Muscle of leg (tissue), 16 donors: ENCODE measurements at places on chromosomes 2 and 18.

DNA sequence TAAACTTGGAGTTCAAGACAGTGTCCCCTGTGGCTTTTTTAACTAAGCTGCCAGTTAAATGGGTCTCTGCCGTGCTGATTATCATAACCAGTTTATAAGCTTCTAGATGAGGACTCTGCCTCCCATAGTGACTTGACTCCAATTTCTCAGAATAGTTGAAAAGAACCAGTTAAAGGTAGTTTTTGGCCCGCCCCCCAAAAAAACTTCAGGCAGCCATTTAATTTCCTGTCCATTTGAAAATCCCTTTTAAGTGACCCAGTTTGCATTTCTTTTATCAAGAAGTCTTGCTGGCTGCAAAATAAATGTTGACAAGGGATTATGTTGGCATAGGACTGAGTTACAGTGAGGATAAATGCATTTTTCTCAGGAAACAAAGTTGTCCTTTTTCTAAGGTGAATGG lies 2.3 kb downstream of the SLC20A1 start:
- DNase-seq, result no peak

DNA sequence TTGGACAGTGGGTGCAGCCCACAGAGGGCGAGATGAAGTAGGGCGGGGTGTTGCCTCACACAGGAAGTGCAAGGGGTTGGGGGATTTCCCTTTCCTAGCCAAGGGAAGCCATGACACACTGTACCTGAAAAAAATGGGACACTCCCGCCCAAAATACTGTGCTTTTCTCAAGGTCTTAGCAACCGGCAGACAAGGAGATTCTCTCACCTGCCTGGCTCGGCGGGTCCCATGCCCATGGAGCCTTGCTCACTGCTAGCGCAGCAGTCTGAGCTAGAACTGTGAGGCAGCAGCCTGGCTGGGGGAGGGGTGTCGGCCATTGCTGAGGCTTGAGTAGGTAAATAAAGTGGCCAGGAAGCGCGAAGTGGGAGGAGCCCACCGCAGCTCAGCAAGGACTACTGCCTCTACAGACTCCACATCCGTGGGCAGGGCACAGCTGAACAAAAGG lies 244.7 kb downstream of the NBAS start:
- no peak for DNase-seq

DNA sequence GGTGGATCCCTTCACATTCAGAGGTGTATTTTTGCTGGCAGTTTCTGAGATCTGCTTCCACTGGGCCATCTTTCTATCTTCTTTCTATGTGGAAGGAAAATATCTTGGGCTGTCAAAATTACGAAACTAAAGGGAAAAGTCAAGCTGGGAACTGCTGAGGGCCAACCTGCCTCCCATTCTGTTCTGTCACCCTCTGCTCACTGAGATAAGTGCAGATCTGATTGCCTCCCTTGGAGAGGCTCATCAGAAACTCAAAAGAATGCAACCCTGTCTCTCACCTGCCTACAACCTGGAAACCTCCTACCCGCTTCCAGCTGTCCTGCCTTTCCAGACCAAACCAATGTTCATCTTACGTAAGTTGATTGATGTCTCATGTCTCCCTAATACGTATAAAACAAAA lies 26.5 kb downstream of the RAX start:
- DNase-seq, result no peak

DNA sequence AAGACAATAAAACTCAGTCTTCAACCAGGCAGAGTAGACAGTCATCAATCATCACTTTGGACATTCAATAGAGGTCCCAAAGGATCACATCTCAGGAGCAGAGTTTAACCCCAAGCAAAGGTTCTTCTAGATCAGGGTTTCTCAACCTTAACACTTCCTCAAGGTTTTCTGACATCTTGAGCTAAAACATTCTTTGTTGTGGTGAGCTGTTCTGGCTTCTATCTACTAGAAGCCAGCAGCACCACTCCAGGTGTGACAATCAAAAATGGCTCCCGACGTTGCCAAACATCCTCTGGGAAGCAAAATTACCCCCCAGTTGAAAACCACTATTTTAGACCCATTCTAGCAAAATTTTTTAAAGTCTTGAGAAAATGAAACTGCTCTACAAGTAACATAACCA lies 22.0 kb downstream of the RTTN start:
- DNase-seq, result no peak

- peak; percentile 60 for DNase-seq
Observed at GRCh38 chr2:231673348-231673770, 35.0 kb upstream of the PTMA start.

DNA sequence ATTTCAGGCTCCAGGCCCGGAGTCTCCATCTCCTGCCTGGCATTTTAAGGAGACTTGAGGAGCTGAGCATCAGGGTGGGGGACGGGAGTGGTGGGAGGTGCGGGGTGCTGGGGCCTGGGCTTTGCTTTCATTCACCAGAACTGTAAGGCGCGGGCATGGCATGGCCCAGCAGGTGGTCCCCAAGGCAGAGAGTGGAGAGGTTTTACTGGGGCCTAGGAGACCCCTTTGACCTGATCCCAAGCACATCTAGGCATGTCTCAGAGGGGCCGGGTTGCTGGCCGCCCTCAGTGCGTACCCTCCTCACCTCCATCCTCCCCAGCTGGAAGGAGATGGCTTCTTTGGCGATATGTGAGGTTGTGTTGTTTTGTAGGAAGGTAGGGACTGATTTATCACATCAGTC lies 172.5 kb downstream of the KLHL29 start:
- no peak for DNase-seq

- no peak for DNase-seq
Observed at GRCh38 chr2:77363277-77363676, 158.9 kb downstream of the LRRTM4 start.

- peak; percentile 79 for DNase-seq
Observed at GRCh38 chr2:3242747-3243369, 134.8 kb downstream of the EIPR1 start.

GRCh38 chr2:67057901-67058703 lies 339.0 kb upstream of the ETAA1 start:
- DNase-seq, result no peak
